ENCODE measurements at places on chromosomes 5 and 9. TPM values are rescaled to one million over a fixed set of nuclear protein-coding genes. Genes with fewer than 3 reads are reported as not detected.

DNA sequence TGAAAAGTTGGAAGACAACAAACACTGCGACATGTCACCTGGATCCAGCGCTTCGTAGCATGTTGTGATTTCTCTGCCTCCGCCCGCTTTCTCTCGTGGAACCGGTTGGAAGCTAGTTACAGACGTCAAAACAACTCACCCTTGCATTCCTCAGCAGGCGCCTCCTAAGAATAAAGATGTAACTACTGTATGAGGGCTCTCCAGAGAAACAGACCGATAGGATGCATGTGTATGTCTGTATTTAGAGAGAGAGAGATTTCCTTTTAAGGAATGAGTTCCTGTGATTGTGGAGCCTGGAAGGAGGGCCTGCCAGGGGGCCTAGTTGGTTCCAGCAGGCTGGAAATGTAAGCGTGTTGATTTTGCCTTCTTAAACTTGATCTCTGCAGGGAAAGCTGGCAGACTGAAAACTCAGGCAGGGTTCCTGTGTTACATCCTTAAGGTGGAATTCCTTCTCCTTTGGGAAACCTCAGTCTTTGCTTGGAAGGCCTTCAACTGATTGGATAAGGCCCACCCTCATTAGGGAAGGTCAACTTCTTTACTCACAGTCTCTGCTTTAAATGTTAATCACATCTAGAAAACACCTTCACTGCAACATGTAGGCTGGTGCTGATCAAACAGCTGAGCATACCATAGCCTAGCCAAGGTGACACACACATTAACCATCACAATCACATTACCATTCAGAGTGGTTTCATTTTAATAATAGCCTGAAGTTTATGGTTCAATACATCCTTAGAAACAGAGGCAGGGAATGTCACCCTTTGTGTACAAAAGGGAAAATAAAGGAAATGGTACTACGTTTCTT lies 163.8 kb downstream of the SYK start:
- DNase-seq: no peak

The PCDHA1 gene
- not detected for total RNA-seq

The IL3 gene
- not detected for total RNA-seq

The MRPS30 gene
- 45.4 TPM for total RNA-seq

The VCAN gene
- 678 TPM for total RNA-seq

Measured in mesothelial cell of epicardium (in vitro differentiated cells).